Endothelial cell (in vitro differentiated cells): ENCODE measurements at places on chromosomes 2 and 18.
A peak's percentile ranks its signal among the peaks of the same experiment; 100 is the strongest.

GRCh38 chr18:49997558-49997957, 184.2 kb upstream of the ACAA2 start:
- no peak for DNase-seq
- no peaks in the 10 kb centered on the region for H3K36me3 ChIP-seq
- H3K4me3 ChIP-seq: no peak overlapping the region
- H3K4me1 ChIP-seq: no peaks in the 10 kb centered on the region
- no peak overlapping the region for H3K27ac ChIP-seq

DNA sequence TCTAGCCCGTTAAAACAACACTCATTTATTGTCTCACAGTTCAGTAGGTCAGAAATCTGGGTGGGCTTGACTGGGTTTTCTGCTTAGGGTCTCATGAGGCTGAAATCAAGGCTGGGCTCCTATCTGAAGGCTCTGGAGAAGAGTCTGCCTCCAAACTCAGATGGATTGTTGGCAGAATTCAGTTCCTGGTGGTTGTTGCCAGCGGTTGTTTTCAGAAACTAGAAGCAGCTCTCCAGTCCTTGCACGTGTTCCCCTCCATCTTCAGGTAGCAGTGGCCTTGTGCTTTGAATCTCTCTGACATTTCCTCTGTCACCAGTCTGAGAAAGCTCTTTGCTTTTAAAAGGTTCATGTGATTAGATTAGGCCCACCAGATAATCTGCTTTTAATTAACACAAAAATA, 20.1 kb upstream of the FN1 start:
- peaks cover 7% of the 10 kb centered on the region for H3K4me1 ChIP-seq
- no peak overlapping the region for H3K27ac ChIP-seq
- H3K36me3 ChIP-seq: no peaks in the 10 kb centered on the region
- no peak overlapping the region for H3K4me3 ChIP-seq
- DNase-seq: no peak

DNA sequence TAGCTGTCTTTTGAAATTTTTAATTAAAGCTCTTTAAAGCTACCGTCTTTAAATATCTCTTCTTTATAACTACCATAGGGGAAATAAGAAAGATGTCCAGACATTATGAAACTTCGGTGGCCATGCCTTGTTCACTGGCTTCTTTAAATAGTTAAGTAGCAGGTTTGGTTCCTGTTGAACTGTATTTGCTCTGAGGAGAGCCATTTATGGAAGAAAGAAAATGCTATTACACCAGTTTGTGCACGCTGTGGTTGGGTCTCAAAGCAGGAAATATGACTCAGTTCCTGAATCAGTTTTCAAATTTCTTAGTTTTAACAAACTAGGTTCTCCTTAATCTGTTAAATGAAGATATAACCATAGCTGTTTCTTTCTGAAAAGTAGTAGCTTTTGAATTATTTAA, 12.2 kb downstream of the ARPC2 start:
- H3K27me3 ChIP-seq: no peaks in the 10 kb centered on the region
- no peak overlapping the region for H3K4me3 ChIP-seq
- peaks cover 10% of the 10 kb centered on the region for H3K4me1 ChIP-seq
- H3K27ac ChIP-seq: peak overlapping the region; percentile 64
- peaks cover 62% of the 10 kb centered on the region for H3K36me3 ChIP-seq

DNA sequence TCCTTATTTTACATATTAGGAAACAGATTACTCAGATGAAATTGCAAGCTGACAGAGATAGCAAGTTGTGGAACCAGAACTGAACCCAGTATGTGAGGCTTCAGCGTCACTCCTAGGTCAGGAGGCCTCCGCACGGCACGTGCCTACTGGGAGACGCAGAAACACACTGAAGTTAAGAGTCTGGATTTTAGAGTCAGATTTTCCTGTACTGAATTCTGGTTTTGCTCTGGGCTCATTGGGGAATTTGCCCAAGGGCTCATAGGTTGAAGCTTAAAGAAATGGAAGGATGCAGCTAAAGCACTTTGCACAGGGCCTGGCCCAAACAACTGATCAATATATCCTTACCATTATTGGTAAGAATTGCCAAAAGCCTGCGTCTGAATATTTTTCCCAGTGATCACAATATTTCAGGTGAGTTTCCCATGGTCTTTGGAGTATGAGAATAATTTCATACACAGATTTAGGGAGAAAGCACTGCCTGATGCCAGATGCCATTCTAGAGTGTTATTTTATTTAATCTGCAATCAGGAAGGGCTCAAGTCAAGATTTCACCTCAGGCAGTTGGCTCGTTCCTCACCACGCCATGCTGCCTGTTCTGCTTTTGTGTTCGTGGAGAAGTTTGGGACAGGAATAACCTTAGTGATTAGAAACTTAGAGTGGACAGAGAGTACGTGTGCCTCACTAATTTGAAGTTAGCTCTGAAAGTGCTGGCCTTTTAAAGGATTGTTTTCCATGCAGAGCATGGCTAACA, 331.9 kb downstream of the MYCN start:
- no peaks in the 10 kb centered on the region for H3K36me3 ChIP-seq
- no peak overlapping the region for H3K4me3 ChIP-seq
- H3K27me3 ChIP-seq: no peaks in the 10 kb centered on the region
- DNase-seq: no peak
- no peaks in the 10 kb centered on the region for H3K4me1 ChIP-seq

DNA sequence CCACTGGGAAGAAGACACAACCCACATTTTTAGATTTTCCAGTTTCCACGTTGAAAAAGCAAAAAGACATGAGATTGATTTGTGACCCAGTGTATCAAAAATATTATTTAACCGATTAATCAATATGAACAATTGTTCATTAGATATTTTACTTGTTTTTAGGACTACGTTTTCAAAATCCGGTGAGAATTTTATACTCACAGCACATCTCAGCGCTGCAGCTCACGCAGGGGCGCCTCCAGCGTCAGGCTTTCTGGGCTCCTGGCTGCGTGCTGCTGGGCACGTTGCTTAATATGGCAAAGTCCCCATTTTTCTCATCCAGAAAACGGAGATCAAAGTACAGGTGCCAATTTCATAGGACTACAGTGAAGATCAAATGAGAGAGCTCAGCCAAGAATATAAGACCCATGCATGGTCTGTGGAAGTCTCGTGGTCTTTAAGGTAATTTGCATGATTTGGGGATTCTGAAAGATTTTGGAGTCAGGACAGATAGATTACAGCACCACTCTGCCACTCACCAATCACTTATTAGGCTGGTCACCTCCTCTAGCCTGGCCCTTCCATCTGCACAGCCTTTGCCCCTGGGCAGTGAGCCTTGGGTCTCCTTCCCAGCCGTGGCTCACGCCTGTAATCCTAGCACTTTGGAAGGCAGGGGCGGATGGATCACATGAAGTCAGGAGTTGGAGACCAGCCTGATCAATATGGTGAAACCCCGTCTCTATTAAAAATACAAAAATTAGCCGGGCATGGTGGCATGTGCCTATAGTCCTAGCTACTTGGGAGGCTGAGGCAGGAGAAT, 36.2 kb downstream of the PTPN18 start:
- peak overlapping the region; percentile 36 for H3K27ac ChIP-seq
- peaks cover 6% of the 10 kb centered on the region for H3K27me3 ChIP-seq

GRCh38 chr2:71711133-71711855, 257.9 kb downstream of the DYSF start:
- H3K4me1 ChIP-seq: no peaks in the 10 kb centered on the region
- DNase-seq: no peak
- H3K36me3 ChIP-seq: peaks cover 3% of the 10 kb centered on the region
- no peak overlapping the region for H3K4me3 ChIP-seq

DNA sequence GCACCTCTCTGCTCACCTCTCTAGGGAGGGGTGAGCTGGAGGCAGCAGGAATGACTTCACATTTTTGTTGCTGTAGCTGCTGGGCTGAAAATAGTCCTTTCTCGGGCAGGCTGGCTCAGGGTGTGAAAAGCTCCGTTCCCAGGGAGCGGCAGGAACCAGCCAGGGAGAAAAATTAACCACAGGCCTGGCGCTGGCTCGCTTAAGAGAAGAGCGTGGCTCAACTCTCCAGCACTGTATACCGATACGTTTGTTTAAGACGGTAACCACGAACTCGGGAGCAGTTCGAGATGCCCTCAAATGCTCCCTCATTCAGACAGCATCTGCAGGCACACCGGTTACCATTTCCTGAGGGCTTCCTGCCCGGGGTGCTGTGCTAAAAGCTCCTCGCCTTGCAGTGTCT, 129.6 kb downstream of the CELF4 start:
- no peaks in the 10 kb centered on the region for H3K36me3 ChIP-seq
- H3K4me1 ChIP-seq: no peaks in the 10 kb centered on the region
- H3K4me3 ChIP-seq: no peak overlapping the region
- no peak for DNase-seq
- H3K27me3 ChIP-seq: peaks cover 11% of the 10 kb centered on the region

- no peak overlapping the region for H3K4me3 ChIP-seq
- peaks cover 4% of the 10 kb centered on the region for H3K36me3 ChIP-seq
- H3K27ac ChIP-seq: no peak overlapping the region
- no peak for DNase-seq
These were observed 36.8 kb upstream of the APCDD1 start for GRCh38 chr18:10417664-10418063.

DNA sequence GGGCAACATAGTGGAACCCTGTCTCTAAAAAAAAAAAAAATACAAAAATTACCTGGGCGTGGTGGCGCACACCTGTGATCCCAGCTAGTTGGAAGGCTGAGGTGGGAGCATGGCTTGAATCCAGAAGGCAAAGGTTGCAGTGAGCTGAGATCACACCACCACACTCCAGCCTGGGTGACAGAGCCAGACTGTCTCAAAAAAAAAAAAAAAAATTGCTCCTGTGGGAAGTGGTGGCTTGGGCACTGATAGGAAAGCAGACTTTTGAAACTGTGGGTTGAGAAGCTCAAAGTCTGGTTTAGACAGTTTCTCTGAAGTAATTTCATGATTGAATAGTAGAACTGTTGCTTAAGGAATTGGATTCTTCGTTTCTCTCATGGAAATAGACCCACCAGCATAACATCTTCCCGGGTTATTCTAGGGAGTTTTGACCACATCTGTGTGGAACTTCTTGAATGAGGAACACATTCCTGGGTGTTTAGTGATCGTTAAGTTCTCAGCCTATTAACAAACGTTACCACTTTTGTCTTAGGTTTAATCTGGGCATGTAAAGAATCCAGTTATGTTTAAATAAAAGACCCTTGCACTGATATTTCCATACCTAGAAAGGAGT, 33.5 kb downstream of the GRHL1 start:
- no peak overlapping the region for H3K4me3 ChIP-seq
- peaks cover 6% of the 10 kb centered on the region for H3K27me3 ChIP-seq
- no peak overlapping the region for H3K27ac ChIP-seq
- peaks cover 7% of the 10 kb centered on the region for H3K4me1 ChIP-seq
- DNase-seq: no peak

DNA sequence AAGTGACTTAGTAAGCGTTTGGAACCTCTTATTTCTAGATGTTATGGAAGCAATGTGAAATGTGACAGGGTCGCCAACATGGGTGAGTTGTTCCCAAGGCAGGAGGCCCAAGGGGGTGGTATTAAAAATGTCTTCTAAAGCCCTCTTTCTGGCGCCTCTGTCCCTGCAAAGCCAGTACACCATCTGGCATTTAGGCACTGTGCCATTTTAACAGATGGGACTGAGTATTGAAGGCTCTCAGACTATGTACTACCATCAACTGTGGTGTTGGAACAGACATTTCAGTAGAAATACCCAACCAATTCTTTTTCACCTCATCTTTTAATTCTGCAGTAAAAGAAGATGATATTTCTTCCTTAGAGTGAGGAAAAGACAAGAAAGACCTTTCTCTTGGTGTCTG, 384.5 kb upstream of the MMADHC start:
- H3K27me3 ChIP-seq: no peaks in the 10 kb centered on the region
- H3K36me3 ChIP-seq: no peaks in the 10 kb centered on the region
- no peaks in the 10 kb centered on the region for H3K4me1 ChIP-seq
- no peak overlapping the region for H3K27ac ChIP-seq

- DNase-seq: no peak
- no peaks in the 10 kb centered on the region for H3K4me1 ChIP-seq
- H3K27me3 ChIP-seq: peaks cover 3% of the 10 kb centered on the region
- no peak overlapping the region for H3K4me3 ChIP-seq
These were observed 1024.9 kb downstream of the BCL11A start for GRCh38 chr2:59528525-59528924.

DNA sequence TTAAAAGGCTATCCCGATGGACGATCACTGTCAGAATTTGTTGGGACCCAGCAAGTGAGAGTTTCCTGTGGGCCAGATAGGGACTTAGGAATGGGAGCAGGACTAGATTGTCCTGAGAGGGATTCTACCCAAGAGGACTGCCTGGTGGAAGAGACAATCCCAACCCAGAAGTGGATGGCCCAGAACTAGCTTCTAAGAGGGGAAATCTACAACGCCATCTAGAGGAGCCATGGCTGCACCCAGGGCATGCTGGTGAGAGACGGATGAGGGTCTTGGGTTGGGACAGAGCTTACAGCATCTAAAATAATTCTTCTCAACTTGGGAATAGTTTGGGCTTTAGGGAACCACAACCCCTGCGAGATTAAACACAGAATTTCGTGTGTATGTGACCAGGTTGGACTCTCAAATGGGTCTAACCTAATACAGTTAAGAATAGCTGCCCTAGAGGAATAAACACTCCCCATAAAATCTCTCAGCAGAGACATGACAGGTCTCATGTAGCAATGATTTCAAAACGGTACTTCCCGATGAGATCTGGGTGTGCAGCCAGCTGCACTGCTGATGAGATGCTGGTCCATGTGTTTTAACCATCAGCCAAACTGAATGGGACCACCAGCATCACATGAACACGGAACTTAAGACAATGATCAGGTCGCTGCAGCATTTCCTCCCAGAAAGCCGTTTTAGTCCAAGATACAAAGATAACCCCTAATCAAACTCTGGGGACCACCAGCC, 50.8 kb downstream of the CCBE1 start:
- no peak overlapping the region for H3K4me3 ChIP-seq
- H3K27me3 ChIP-seq: peaks cover 7% of the 10 kb centered on the region
- no peaks in the 10 kb centered on the region for H3K4me1 ChIP-seq
- no peak for DNase-seq
- no peak overlapping the region for H3K27ac ChIP-seq

GRCh38 chr2:24774373-24774772, 18.8 kb downstream of the PTRHD1 start:
- H3K4me3 ChIP-seq: no peak overlapping the region
- peaks cover 39% of the 10 kb centered on the region for H3K4me1 ChIP-seq
- H3K27ac ChIP-seq: no peak overlapping the region
- H3K36me3 ChIP-seq: peaks cover 8% of the 10 kb centered on the region
- H3K27me3 ChIP-seq: peaks cover 5% of the 10 kb centered on the region

DNA sequence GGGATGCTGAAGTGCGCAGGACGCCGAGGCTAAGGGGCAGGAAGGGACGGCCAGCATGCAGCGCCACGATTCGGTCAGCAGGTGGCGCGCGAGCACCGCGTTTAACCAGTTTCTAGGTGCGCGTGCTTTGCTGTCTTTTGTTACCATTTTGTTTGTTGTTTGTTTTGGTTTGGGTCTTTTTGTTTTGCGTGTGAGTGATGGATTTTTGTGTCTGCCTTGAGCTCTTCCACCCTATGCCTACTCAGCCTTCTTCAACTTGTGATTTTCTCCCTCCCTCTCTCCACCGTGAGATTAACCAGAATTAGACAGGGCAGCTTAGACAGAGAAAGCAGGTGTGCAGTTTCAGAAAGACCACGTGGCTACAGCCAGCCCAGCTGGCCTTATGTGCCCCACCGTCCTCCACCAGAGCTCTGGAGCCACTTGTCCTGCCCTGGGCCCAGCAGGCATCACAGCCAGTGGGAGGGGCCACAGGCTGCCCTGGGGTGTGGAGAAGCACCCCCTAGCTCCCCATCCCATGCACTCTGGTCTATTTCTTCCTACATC, 180.2 kb downstream of the RNF144A start:
- H3K27ac ChIP-seq: no peak overlapping the region
- H3K4me3 ChIP-seq: no peak overlapping the region
- peak; percentile 81 for DNase-seq
- H3K4me1 ChIP-seq: peaks cover 9% of the 10 kb centered on the region
- no peaks in the 10 kb centered on the region for H3K36me3 ChIP-seq
